ENCODE measurements at places on chromosomes 2 and 18. TPM values are rescaled to one million over a fixed set of nuclear protein-coding genes. Genes with fewer than 3 reads are reported as not detected.

Gene DUSP19
- total RNA-seq = 1.9 TPM

Gene SERPINB4
- under 0.01 TPM for total RNA-seq

Gene HOXD3
- 4.2 TPM for total RNA-seq

Gene AQP12B
- not detected for total RNA-seq

Gene VIL1
- not detected for total RNA-seq

Gene MC4R
- total RNA-seq = not detected

Gene COL3A1
- total RNA-seq = 46.7 TPM

Gene MC2R
- not detected for total RNA-seq

Gene PHOSPHO2
- total RNA-seq = 2.3 TPM

Gene ZNF638
- 133 TPM for total RNA-seq

Gene AQP12A
- total RNA-seq = not detected

Gene MYO5B
- total RNA-seq = 1.1 TPM

Gene CD207
- 0.30 TPM for total RNA-seq

Gene MOB1A
- 136 TPM for total RNA-seq

Gene DSG2
- under 0.01 TPM for total RNA-seq

Gene PPP4R1
- 154 TPM for total RNA-seq

Gene ATOH8
- 5.8 TPM for total RNA-seq

Gene RBKS
- total RNA-seq = 0.97 TPM

Gene TMX3
- 114 TPM for total RNA-seq

Gene SULT1C4
- 27.0 TPM for total RNA-seq

Gene CNTNAP5
- not detected for total RNA-seq

Gene PPP1R1C
- not detected for total RNA-seq

Gene SERPINB11
- not detected for total RNA-seq

Gene NEB
- total RNA-seq = 0.32 TPM

Gene DUSP2
- total RNA-seq = 0.65 TPM

Gene FKBP1B
- 23.1 TPM for total RNA-seq

Gene INPP1
- 9.4 TPM for total RNA-seq

Gene ZEB2
- 12.7 TPM for total RNA-seq

Gene SCN9A
- 2.6 TPM for total RNA-seq

Gene STEAP3
- total RNA-seq = 2.1 TPM

Gene RNF149
- 104 TPM for total RNA-seq

Gene IL36B
- not detected for total RNA-seq

Gene CYP27A1
- 18.2 TPM for total RNA-seq

Gene PLEKHH2
- 0.32 TPM for total RNA-seq

Gene ACAA2
- total RNA-seq = 68.9 TPM

Gene MBP
- 0.30 TPM for total RNA-seq

Gene MAL
- total RNA-seq = not detected

Gene NR4A2
- under 0.01 TPM for total RNA-seq

Gene SLC11A1
- total RNA-seq = not detected

Gene CENPO
- 15.2 TPM for total RNA-seq

Gene GORASP2
- total RNA-seq = 37.0 TPM

Data from epithelial cell of umbilical artery (primary cell).